ENCODE measurements at places on chromosomes 6 and 20.

GRCh38 chr6:78770765-78771164 is 96.6 kb upstream of the IRAK1BP1 start:
- no peak for DNase-seq

- DNase-seq: no peak
These were observed 18.1 kb downstream of the RBM38 start for GRCh38 chr20:57409316-57409671.

GRCh38 chr20:21719592-21720214 is 14.2 kb downstream of the PAX1 start:
- DNase-seq: peak; percentile 23

DNA sequence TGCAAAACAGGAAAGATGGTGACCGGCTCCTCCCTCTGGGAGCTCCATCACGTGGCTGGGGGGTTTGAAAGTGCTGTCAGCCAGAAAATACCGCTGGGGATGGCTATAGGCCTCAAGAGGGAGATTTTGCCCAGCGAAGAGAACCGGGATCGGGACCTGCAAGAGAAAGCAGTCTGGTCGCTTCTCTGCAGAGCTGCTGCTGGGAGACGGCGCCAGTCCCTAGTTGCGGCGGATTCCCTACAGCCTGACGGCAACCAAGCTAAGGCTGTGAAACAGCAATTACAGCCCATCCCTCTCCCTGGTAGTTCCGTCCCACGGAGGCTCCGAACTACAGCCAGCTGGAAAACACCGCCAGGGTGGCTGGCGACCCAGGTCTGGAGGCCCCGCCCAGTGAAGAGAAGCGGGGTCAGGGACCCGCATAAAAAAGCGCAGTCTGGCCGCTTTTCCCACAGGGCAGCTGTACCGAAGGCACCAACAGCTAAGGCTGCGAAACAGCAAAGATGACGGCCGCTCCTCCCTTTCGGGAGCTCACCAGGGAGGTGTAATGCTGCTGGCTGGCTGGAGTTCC is 238.1 kb upstream of the IRAK1BP1 start:
- peak; percentile 48 for DNase-seq

DNA sequence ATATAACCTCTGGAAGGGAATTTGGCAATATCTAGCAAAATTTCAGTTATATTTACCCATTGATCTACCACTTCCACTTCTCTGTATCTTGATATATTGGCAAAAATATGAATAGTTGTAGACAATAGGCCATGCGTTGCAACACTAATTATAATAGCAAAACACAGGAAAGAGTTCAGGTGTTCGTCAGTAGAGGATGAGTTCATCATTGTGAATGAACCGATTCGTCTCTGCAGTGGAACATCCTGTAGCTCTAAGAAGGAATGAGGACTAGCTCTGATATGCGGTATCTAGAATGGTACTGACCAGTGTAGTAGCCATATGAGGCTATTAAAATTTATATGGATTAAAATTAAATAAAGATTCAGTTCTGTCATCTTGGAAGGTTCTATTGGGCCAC is 8.3 kb downstream of the FAM83D start:
- DNase-seq: no peak

DNA sequence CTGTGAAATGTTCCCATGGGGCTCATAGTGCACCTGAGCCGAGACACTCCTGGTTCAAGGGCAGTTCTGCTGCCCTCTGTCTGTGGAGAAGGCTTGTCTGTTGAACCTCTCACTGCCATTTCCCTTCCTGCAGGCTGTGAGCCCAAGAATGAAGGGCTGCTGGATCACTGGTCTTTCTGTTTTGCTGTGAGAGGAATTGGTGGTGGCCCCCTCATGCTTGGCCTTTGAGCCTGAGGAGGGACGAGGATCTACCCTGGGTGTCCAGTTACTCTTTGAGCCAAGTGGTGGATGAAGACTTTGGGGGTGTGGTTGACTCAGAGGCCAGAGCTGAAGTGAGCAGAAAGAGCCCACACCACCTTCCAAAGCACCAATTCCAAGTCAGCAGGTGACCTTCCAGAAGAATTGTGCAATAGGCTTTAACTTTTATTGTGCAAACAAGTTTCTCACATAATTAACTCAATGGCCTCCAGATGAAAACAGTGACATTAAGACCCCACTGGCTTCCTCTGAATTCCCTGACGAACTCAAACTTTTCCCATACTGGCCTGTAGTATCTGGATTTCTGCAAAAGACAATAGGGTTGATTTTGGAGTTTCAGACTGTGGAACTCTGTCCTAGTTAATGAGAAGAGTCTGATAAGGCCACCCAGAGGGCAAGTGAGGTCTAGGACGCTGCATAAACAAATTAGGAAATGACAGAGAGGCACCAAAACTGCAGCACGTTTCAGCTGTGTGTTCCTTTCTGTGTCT is 101.5 kb downstream of the PHACTR3 start:
- DNase-seq: no peak
